Gastroesophageal sphincter (tissue), 4 donors: ENCODE measurements at places on chromosomes 6 and 20. TPM values are rescaled to one million over a fixed set of nuclear protein-coding genes. Genes with fewer than 3 reads are reported as not detected.

DNA sequence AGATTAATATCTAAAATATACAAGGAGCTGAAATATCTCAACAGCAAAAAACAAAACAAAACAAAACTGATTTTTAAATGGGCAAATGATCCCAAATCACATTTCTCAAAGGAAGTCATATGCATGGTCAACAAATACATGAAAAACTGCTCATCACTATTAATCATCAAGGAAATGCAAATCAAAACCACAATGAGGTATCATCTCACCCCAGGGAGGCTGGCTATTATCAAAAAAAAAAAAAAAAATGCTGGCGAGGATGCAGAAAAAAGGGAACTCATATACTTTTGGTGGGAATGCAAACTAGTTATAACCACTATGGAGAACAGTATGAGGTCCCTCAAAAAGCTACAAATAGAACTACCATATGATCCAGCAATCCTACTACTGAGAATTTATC is 34.6 kb downstream of the REPS1 start:
- ATAC-seq: no peak

GRCh38 chr6:53929041-53929820 is 134.4 kb downstream of the LRRC1 start:
- ATAC-seq: peak; percentile 37

DNA sequence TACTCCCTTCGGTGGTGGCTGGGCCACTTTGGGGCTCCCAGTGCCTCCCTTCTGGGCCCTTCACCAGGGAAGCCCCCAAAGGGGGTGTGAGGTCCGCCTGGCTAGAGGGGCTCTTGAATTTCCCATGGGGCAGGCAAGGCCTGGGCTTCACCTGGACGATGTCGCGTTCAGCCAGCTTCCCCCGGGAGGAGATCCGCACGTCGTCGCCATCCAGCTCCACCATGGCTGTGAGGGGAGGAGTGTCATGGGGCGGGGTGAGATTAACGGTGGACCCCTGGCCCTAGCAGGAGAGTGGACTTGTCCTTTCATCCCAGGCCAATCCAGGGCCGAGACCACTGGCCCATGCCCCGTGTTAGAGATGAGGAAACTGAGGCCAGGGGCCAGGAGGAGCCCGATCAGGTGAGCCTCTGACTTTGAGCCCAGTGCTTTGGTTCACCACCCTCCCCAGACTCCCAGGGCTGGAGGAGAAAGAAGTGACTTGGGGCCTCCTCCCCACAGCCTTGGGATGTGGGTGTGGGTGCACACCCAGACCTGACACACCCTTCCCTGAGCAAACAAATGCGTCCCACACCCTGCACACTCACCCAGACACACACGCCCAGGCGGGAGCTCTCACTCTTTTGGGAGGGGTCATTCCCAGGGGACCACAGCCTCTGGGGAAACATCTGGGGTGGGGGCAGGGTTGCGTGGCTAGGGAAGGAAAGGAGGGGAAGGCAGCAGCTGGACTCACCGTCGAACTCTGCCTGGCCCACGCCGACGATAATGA is 46.1 kb downstream of the RAB44 start:
- no peak for ATAC-seq

GRCh38 chr6:90538278-90539046 is 48.4 kb downstream of the MAP3K7 start:
- ATAC-seq: no peak

DNA sequence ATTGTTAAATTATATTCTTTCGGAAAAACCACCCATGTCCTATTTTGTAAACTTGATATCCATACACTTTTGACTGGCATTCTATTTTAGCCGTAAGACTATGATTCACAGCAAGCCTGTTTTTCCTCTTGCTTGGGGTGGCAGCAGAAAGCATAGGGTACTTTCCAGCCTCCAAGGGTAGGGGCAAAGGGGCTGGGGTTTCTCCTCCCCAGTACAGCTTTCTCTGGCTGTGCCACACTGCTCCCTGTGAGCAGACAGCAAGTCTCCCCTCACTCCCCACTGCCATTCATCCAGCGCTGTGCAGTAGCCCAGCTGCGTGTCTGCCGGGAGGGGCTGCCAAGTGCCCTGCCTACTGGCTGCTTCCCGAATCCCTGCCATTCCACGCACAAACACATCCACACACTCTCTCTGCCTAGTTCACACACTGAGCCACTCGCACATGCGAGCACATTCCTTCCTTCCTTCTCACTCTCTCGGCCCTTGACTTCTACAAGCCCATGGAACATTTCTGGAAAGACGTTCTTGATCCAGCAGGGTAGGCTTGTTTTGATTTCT is 2.1 kb upstream of the ESR1 start:
- ATAC-seq: peak; percentile 38

GRCh38 chr6:111353912-111354462 is 129.0 kb downstream of the REV3L start:
- peak; percentile 55 for ATAC-seq

DNA sequence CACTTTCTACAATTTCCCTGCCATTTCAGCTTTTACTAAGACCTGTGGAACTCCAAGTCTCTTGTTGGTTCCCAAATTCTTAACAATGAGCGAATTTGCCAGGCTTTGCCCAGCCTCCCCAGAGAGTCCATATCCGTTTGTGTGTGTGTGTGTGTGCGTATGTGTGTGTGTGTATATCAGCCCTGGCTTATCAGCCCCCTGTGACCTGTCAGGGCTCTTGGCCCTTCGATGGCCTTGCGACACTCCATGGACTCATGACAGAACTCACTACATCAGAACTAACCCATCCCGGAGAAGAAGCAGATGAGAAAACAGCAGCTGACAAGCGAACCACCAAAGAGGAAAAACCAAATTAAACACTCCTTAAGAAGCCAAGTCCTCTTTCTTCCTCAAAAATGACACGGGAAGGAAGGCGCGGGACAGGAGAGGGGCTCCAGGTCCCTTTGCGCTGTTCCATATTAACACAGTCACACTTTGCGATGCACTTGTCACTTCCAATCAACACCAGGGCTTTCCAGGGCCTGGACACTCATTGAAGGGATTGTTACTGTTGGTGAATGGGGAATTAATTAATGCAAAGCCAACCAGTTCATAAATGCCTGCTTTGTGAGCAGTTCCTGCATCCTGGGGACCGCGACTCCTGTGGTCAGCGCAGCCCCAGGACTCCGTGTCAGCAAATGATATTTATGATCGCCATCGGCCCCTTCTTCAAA is 524.0 kb downstream of the CD83 start:
- ATAC-seq: no peak

- no peak for ATAC-seq
These were observed 186.2 kb upstream of the CST7 start for GRCh38 chr20:24762791-24763350.

The MEI4 gene
- total RNA-seq: 0.31 TPM

The KIAA1755 gene
- 5.1 TPM for total RNA-seq

The MATN4 gene
- total RNA-seq: not detected
